Tibial nerve (tissue), 4 donors: ENCODE measurements at places on chromosomes 11 and 22. TPM values are rescaled to one million over a fixed set of nuclear protein-coding genes. Genes with fewer than 3 reads are reported as not detected.

Gene RSF1
- total RNA-seq: 69.3 TPM

Gene SMC1B
- not detected for total RNA-seq

Gene CACNA1I
- 0.42 TPM for total RNA-seq

Gene LRP4
- 105 TPM for total RNA-seq

Gene SLC1A2
- total RNA-seq: 0.22 TPM

Gene FOSL1
- 1.4 TPM for total RNA-seq

Gene DNAJB7
- total RNA-seq: not detected

Gene ABTB2
- 7.1 TPM for total RNA-seq

Gene CCDC83
- not detected for total RNA-seq

Gene OR2AG1
- not detected for total RNA-seq

Gene SCGB2A2
- total RNA-seq: not detected

Gene KCNE3
- 5.7 TPM for total RNA-seq
